Stimulated activated CD8-positive, alpha-beta memory T cell treated with anti-CD3 and anti-CD28 coated beads, Interleukin-4, amount 100 ng/mL, for 1 hour (primary cell): ENCODE measurements at places on chromosomes 2 and 18.

GRCh38 chr2:240232961-240233884 lies 92.8 kb upstream of the OTOS start:
- DNase-seq = peak; percentile 39

- no peak for DNase-seq
Observed at GRCh38 chr18:38790303-38790702, 1224.7 kb upstream of the CELF4 start.

GRCh38 chr2:144628566-144628965 lies 108.6 kb upstream of the ZEB2 start:
- no peak for DNase-seq

DNA sequence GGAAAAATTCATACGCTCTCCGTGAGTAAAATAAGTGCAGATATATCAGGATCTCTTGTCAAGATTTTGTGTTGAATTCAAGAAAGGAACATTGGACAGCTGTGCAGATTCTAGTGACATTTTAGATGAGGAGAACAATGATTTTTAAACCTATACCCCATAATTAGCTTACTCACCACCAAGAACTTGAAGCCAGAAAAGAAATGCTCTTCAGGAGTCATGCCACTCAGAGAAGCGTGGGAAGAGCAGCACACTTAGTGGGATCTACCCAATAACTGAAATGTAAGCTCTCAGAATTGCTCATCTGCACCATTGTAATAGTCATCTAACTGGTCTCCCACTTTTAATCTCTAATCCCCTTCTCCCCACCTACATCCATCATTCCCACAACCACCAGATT lies 9.2 kb upstream of the ERMN start:
- no peak for DNase-seq

GRCh38 chr2:227488045-227488444 lies 16.1 kb downstream of the AGFG1 start:
- DNase-seq = no peak

- DNase-seq = no peak
Observed at GRCh38 chr2:136288249-136288648, 170.3 kb upstream of the CXCR4 start.

GRCh38 chr2:177131858-177132257 lies 80.7 kb upstream of the HNRNPA3 start:
- DNase-seq = no peak

DNA sequence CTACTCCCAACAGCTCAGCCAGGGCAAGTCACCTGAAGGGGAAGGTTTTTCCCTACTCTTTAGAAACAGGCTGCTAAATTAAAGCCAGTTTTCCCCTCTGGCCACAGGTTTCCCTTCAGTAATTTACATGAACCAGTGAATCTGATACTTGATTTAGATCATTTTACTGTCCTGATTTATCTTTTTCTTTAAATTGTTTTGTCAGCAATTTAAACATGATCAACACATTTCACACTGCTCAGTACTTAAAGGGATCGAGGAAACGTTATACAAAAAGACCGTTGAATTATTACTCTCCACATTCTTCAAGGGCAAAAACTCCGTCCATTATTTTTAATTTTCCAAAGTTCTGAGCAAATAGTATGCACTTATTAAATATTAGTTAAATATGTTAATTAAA lies 1165.7 kb upstream of the GYPC start:
- DNase-seq = no peak

DNA sequence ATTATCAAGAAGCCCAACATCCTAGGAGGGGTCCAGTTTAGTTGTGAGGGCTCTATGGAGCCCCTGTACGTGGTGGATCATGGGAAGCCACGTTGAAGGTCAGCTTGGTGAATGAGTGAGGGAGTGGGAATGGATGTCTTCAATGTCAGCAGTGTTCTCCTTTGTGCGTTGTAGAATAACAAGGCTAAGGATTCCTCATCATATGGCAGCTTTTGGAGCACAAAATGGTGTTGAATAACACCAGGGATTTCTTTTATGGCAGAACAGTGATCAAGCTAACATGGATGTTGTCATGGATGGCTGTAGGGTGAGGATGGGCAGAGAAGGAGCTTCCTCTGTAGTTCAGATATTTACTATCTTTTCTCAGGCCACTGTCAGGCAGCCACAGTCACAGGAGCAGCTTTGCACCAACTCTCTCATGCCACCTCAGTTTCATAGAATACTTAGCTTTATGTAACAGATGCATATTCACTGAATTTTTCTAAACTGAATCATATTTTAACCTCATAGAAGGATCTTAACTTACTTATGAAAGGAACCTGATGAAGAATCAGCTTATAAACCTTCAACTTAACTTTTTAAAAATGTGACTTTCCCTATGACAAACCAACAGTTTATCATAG lies 284.5 kb upstream of the EPAS1 start:
- DNase-seq = no peak

GRCh38 chr2:238765590-238765989 lies 82.3 kb upstream of the TWIST2 start:
- DNase-seq = no peak

DNA sequence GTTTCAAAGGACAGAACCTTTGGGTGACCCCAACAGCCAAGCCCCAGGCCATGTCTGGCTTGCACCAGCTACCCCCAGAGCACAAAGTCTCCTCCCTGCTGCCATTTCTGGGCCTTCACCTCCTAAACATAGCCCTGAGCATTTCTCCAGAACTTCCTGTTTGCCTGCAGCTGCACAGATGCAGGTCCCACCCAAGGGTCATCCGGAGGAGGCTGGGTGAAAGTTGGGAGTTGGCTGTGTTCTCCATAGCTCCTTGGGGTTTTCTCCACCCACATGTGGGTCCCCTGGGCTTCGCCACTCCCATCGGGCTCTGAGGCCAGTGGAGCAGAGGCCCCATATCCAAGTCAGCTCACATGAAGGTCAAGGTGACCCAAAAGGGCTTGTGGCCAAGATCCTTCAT lies 4.3 kb downstream of the TNP1 start:
- DNase-seq = no peak

DNA sequence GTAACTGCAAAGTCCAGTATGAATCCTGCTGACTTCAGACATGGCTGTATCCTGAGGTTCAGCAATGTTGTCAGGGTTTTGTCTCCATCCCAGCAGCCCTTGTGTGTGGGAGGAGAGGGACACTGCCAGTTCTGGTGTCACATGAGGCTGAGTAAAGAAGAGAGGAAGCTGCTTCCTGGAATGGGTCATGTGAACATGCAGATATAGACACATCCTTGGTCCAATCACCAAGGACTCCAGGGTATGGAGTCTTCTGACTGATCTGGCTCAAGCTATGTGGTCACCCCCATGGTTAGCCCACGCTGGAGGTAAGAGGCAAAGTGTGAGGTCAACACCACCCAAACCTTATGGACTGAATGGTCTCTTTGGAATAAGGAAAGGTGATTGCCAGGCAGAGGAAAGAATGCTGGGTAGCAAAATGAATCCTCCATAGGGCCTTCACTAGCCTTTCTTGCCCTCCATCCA lies 134.4 kb upstream of the SLC1A4 start:
- DNase-seq = no peak
